ENCODE measurements at places on chromosomes 11 and 22. TPM values are rescaled to one million over a fixed set of nuclear protein-coding genes. Genes with fewer than 3 reads are reported as not detected.

The ALX4 gene
- total RNA-seq: not detected

The TIMP3 gene
- 1.7 TPM for total RNA-seq

The TTLL1 gene
- total RNA-seq: 6.4 TPM

The WBP2NL gene
- 3.5 TPM for total RNA-seq

The TCP11L1 gene
- total RNA-seq: 20.2 TPM

The C11orf87 gene
- not detected for total RNA-seq

The OR52I2 gene
- not detected for total RNA-seq

The LDHAL6A gene
- 0.42 TPM for total RNA-seq

The LGALS12 gene
- not detected for total RNA-seq

The PHF21B gene
- not detected for total RNA-seq

The FAM111B gene
- total RNA-seq: 0.23 TPM

The SLC1A2 gene
- total RNA-seq: 0.09 TPM

The CCND1 gene
- total RNA-seq: 1.6 TPM

The SLC22A12 gene
- not detected for total RNA-seq

The DDI1 gene
- total RNA-seq: not detected

The CSNK2A3 gene
- total RNA-seq: 1.0 TPM

The MS4A15 gene
- total RNA-seq: not detected

The GSTT2B gene
- total RNA-seq: not detected

The SLC22A8 gene
- not detected for total RNA-seq

The OR5P2 gene
- not detected for total RNA-seq

The SPTBN2 gene
- total RNA-seq: not detected

The TRAPPC4 gene
- 89.2 TPM for total RNA-seq

The UCP2 gene
- 336 TPM for total RNA-seq

The MS4A2 gene
- total RNA-seq: not detected

Data from CD4-positive, alpha-beta memory T cell (primary cell).